ENCODE measurements at places on chromosomes 11 and 22.
A peak's percentile ranks its signal among the peaks of the same experiment; 100 is the strongest.

DNA sequence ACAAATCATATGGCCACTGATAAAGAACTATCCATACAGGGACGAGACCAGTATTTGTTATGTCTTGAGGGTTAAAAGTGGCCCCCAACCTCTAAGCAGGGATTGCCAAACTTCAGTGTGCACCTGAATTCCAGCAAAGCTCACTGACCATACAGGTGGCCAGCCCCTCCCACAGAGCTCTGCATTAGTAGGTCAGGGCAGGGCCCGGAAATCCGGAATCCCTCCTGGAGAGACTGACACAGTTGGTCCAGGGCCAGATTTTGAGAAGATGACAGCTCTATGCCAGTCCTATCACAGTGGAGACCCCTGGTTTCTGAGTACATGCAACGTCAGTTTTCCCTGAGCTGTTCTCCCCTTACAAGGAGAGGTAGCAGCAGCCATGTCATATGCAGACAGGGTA lies 20.8 kb downstream of the VPS37C start:
- no peak for DNase-seq

DNA sequence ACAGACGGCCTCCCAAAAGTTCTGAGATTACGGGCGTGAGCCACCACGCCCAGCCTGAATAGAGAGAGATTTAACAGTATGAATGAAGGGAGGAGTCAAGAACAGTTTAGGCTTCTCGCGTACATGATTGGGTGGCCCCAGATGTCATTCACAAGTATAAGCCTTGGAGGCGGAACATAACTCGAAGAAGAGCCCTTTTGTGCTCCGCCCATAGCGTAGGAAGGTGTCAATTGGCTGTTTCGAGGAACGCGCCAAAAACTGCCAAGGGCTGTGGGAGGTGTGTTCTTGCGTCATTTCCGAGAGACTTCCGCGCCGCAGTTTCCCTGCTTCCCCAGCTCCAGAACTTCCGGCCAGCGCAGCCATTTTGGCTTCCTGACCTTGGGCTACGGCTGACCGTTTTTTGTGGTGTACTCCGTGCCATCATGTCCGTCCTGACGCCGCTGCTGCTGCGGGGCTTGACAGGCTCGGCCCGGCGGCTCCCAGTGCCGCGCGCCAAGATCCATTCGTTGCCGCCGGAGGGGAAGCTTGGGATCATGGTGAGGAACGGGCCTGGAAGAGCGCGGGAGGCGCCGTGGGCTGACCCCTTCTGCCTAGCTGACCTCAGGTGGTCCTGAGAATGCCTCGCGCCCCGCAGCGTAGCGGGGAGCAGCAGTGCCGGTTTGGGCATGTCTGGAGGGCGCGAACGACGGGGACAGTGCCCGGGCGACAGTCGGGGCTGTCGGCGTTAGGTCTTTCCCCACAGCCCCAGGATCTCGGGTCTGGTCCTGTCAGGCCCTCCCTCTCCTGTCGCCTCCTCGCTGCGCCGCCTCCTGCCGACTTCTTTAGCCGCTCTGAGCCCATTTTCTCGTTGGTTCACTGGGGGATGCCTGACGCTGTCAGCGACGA lies at the start of gene COX8A:
Gene COX8A (plus strand): TSS at position 362 of the 885 bp plus-strand sequence. CDS start 61 bp downstream, at position 423.
- peak; percentile 99 for DNase-seq

GRCh38 chr11:57311109-57311936 lies 13.4 kb downstream of the TNKS1BP1 start:
- DNase-seq, result peak; percentile 82

GRCh38 chr22:42725606-42726355 lies 5.1 kb upstream of the A4GALT start:
- DNase-seq, result no peak

DNA sequence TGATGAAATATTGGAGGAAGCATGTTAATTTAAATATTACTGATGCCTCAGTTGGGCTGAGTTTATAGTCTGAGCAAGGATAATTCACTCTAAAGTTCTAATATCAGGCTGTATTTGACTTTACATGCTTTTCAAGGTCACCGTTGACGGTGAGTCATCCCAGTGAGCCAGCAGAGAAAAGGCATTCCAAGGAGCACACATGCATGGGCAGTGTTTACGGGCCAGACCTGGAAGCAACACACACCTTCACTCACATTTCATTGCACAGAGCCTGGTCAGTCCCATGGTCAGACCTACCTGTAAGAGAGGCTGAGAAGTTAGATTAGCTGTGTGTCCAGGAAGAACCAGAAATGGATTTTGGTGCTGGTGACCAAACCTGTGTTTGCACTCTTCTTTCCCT lies 53.5 kb downstream of the COMMD9 start:
- no peak for DNase-seq

DNA sequence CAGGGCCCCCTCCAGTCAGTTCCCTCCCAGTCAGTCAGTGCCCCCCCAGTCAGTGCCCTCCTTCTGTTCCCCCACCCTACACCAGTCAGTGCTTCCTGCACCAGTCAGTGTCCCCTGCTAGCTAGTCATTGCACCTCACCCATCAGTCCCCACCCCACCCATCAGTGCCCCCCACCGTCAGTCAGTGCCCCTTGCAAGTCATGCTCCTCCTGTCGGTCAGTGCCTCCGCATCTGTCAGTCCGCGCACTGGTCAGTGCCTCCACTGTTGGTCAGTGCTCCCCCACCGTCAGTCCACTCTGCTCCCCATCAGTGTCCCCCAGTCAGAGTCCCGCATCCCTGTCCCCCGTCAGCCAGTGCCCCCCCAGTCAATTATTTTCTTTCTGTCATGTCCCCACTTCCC lies 3.3 kb downstream of the PPP6R2 start:
- no peak for DNase-seq
